Thyroid gland (tissue), 4 donors: ENCODE measurements at places on chromosomes 4 and X.

- no peak for DNase-seq
These were observed 14.4 kb downstream of the UVSSA start for GRCh38 chr4:1361431-1361830.

DNA sequence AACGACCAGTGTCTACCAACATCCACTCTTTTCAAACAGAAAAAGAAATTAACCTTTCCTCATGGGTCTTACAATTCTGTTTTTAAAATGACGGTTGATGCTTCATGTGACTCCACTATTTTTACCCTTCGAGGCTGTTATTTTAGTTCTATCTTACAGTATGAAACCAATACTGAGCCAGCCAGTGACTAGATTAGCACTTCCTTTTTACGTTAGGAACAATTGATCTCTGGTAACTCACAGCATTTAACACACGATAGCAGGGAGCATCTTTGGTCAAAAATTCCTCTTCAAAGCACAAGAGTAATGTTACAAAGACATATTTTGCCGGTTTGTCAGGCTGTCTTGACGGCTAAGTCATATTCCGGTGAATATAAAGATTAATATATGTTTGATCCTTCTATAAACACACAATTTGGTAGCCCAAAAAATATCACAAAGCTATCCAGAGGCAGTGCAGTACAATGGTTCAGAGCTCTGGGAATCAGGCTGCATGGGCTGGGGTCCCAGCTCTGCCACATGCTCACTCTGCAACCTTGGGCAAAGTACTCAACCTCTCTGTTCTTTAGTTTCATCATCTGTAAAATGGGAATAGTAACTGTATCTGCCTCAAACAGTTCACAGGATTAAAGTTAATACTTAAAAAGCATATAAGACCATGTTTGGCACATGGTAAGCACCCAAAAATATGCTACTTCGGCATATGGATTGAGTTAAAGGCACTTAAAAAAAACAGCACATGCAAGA, 62.9 kb upstream of the TXK start:
- no peak for DNase-seq

- DNase-seq = peak; percentile 42
These were observed 16.2 kb upstream of the ZCCHC12 start for GRCh38 chrX:118807151-118808017.

DNA sequence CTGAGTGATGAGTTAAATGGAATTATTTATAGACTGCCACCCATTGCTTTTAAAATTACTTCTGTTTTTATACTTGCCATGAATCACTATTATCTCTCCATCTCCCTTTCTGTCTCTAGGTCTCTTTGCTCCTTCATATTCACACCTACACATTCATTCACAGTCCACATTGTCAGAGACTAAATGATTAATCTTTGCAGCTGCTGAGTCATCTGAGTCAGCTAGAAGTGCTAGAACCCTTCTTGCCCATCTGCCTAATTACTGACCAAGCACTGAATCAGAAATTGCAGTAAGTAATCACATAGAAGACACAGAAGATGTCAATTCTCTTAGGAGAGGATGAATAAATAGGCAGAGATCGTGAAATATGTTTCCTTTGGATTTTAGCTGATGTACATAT, 31.6 kb upstream of the RPS6KA6 start:
- DNase-seq = no peak

DNA sequence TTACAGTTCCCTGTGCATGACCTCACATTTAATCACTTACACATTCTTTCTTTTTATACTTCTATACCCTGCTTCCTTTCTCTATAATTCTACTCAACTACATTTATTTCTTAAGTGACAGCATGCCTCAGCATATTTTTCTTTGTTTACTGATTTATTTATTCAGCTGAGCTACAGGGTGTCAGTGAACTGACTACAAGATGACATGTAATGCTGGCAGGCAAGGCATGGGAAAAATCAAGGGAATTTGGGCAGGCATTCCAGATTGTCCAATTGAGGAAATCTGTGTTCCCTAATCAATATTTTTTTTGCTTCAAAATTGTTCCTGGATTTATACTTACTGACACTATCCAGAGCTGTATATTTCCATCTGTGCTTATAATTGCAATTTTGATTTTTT, 875.5 kb downstream of the C4orf33 start:
- no peak for DNase-seq

GRCh38 chr4:151933122-151933827, 172.5 kb upstream of the GATB start:
- DNase-seq = peak; percentile 73

- DNase-seq = peak; percentile 58
These were observed 128.4 kb upstream of the TBC1D9 start for GRCh38 chr4:140884431-140885058.
